Activated naive CD8-positive, alpha-beta T cell treated with anti-CD3 and anti-CD28 coated beads, Interleukin-2, amount 50 U/mL, for 16 hours (primary cell): ENCODE measurements at places on chromosomes 2 and 18.

DNA sequence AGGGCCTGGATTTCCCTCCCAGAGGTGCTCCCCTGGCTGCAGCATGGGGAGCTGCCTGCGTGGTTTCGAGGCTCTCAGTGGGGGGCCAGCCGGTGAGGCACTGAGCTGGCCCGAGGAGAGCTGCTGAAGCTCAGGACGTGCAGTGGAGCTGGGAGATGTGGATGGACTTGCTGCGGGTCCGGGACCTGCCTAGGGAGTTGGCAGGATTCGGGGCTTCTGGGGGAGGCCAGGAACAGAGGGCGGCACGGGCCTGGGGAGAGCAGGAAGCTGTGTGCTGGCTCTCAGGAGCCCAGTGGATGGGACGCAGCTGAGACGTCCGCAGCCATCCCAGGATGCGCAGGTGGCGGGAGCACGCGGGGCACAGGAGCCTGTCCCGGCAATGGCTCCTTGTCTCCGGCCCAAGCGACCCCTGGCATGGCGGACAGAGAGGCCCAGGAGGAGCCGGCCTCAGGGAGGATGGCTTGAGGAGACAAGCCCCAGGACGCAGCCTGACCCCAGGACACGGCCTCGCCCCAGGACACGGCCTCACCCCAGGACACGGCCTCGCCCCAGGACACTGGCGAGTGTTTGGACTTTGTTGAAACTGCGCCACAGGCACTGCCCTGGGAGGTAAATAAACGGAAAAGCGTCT lies 116.1 kb downstream of the NFATC1 start:
- DNase-seq: no peak

DNA sequence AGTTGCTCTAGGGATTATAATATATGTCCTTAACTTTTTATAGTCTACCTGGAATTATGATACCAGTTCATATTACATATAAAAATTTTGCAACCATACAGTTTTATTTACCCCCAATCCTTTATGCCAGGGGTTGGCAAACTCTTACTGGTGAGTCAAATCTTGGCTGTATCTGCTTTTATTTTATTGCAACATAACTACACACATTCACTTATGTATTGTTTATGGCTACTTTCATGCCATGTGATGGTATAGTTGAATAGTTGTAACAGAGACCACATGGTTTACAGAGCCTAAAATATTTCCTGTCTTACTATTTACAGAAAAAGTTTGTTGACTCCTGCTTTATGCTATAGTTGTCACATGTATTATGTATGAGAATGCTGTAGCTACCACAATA lies 25.8 kb upstream of the DLX2 start:
- DNase-seq: no peak

DNA sequence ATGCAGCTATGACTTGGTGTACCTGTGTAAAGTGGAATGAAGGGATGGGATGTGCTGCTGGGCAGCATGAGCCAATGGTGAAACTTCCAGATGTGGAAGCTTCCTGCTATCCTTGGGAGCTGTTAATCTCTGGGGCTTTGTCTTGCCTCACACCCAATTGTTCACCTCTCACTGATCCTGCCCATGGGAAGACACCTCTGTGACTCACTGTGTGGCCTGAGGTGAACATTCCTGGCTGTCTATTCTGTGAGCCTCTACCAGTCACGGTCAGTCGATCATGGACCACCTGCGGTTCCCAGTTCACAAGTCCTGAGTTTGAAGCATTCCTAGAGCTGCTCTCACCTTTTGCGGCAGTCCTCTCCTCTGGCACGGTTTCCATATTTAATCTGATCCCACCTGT lies 12.1 kb downstream of the NEURL3 start:
- no peak for DNase-seq

DNA sequence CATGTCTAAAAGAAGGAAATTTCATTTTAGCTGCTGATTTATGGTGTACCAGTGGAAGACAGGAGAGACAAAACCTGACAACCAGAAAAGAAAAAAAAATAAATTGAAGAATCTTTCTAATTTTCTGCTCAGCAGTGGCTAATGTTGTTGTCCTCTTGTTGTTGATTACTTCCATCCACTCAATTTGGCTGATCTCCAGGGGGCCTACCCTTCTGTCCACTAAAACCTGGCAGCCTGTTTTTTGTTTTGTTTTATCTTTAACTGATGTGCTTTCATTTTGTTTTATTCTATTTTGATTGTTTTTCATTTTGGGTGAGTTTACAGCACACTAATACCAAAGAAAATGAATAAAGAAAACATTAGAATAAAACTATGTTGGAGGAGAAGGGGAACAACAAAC lies 27.4 kb downstream of the TFPI start:
- no peak for DNase-seq

DNA sequence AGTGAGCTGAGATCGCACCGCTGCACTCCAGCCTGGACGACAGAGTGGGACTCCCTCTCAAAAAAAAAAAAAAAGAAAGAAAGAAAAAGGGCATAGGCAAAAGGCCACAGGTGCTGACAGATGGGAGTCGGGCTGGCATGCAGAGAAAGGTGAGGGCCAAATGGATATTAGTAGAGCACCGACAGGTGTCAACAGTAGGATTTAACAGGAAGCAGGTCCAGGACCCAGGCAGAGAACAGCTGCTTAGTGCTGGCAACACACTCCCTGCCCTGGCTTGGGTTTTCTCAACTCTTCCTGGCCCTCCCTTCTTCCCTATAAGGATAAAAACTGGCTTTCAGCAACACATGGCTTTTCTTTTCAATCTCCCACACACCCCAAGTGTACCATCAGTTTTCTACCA lies 84.9 kb downstream of the MRO start:
- DNase-seq: no peak

GRCh38 chr2:24382363-24383073 lies 22.2 kb upstream of the ITSN2 start:
- DNase-seq: no peak

- no peak for DNase-seq
These were observed 14.0 kb downstream of the ARHGAP25 start for GRCh38 chr2:68748568-68748967.

GRCh38 chr2:74985978-74986609 lies 27.7 kb downstream of the POLE4 start:
- DNase-seq: no peak

GRCh38 chr2:215171151-215171550 lies 32.7 kb upstream of the ABCA12 start:
- no peak for DNase-seq

DNA sequence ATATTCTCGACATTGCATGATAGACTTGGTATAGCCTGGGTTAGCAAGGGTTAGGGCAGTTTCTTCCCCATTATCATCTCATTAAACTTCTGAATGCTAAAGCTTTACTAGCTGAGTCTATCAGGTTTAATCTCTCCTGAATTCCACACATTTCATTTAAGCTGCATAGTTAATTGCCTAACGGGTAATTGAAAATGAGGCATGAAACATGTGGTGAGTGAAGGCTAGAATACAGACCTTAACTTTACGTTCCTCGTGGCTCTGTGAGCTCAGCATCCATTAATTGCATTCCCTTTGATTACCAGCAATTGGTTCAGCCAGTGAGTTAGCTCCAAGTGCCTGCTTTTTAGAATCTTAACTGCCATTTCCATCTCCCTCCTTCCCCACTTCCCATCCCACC lies 126.5 kb upstream of the MEX3C start:
- DNase-seq: no peak
